ENCODE measurements at places on chromosomes 6 and 20.

GRCh38 chr6:388202-388903, 3.2 kb upstream of the IRF4 start:
- DNase-seq = no peak

DNA sequence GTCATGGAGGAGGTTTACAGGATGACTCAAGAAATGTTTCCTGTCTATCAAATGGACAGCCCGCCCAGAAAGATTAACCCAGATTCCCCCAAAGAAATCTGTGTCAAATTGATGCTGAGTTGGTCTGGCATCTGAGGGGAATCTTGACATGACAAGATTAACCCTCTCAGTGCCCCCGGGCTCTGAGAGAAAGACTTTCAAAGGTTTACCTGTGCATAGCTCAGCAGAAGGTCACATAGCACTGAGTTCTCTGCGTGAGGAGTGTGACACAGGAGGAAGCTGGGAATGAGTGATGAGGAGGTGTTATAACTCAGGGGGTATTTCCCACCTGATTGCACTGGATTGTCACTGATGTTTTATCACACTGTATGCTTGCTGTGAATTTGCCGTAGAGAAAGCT, 601.2 kb downstream of the DHX35 start:
- DNase-seq = no peak

DNA sequence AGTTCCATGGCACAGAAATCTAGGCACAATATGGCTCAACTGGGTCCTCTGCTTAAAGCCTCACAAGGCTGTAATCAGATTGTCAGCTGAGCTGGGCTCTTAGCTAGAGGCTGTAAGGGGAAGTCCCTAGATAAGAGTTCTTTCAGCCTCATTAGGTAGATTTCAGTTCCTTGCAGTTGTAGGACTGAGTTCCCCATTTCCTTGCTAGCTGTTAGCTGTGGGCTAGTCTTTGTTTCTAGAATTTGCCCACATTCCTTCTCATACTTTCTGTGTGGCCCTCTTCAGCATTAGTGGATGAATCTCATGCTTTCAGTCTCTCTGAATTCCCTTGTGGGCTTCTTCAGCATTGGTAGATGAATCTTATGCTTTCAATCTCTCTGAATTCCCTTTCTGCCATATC, 71.0 kb upstream of the MRAP2 start:
- no peak for DNase-seq

DNA sequence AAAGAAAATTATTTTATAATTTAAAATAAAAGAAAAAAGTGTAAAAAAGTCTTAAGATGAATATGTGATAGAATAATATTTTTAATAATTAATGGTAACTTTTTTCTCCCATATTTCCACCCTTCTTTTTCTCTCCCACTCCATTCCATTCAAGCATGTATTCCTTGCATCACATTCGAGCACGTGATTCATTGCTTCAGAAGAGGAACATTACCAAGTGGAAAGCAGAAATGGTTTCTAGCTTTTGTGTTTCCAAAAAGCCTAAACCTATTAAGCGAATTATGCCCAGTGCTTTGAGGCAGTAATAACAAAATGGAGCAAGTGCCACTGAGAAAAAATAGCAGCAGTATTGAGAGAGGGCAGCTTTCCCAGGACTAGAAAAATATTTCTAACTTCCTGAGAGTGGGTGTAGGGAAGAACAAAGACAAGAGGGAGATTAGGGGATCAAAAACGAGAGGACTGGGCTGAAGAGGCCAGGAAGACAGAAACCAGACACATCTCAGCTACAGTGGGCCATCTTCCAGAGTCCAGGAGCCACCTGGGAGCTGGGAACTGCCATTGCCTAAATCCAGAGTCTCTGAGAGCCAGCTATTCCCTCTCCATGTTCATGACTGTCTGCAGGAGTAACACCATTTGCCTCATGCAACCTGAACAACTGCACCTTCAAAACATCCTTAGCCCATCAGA, 15.0 kb upstream of the AKIRIN2 start:
- DNase-seq = no peak

- no peak for DNase-seq
Measured at GRCh38 chr6:67952121-67952520, 683.0 kb upstream of the ADGRB3 start.

DNA sequence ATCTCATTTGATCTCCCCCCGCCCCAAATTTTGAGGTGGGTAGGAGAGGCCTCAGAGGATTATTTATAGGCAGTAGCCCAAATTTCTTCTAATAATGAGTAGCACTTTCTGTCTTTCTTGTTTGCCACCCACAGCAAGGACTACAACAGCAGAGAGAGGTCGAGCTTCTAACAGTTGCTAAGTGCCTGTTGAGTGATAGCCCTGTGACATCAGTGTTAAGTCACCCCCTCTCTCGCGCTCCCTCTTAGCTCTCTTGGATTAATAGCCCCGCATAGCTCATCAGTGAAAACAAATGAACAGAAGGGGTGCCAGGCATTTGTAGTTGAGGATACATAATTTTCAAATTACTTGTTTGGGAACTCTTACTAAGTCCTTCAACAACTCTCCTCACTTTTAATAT, 3.5 kb downstream of the ANKRD60 start:
- no peak for DNase-seq
